ENCODE measurements at places on chromosomes 7 and 10.

DNA sequence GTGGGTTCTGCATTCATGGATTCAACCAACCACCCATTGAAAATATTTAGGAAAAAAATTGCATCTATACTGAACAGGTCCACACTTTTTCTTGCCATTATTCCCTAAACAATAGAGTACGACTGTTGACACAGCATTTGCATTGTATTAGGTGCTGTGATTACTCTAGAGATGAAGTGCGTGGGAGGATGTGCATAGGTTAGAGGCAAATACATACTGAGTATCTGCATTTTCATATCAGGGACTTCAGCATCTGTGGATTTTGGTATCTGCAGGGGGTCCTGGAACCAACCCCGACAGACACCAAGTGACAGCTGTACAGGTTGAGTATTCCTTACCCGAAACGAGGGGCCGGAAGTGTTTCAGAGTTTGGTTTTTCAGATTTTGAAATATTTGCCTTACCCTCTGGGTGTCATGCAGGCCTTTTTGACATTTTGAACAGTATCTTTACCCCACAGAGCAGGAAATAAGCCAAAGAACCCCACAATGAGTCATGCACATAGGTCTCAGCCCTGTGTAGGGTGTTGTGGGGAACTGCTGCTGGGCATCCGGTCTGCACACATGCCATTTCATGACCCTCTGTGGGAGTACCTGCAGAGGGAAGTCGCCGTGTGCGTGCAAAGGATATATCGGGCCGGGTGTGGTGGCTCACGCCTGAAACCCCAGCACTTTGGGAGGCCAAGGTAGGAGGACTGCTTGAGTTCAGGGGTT lies 14.5 kb downstream of the NUDT5 start:
- no peak for DNase-seq

DNA sequence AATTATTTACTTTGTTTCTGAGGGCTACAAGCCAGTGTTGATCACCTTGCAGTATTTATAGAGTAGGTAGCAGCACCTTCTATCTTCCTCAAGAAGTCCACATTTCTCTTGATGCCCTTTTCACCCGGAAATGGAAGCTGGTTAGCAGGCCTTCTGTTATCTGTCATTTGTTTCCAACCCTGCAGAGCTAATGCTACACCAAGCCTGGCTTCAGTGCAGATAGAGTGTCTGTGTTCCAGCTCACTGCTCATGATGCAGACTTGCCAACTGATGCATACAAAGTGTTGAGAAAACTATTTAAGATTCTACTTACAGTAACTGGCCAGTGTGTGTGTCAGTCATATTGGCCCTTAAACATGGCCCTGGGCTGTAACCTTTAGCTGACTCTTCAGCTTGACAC lies 301.0 kb downstream of the LHFPL3 start:
- no peak for DNase-seq

DNA sequence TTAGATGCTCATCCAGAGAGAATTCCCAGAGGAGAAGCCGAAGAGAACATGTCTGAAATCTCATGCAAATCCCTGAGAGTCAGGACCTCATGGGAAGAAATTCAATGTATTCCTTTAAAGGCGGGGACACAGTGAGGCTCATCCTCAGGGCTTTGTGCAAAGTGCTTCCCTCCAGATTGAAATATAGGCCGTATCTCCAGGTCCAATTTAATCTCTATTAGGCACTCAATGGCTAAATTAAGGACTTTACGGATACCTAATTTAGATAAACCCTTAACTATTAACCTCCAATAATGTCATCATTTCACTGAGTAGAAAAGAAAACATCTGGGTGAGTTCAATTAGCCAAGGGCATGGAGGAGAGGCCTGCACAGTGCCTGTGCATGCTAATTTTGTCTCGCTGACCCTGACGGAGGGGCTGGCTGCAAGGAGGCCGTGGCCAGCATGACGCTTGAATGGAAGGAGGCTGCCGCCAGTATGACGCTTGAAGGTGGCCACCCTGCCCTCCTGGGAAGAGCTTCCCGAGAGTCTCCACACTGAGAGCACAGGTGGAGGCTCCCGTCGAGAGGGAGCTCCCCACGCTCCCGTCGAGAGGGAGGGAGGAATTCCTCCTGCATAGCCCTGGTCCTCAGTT lies 287.6 kb downstream of the ADARB2 start:
- no peak for DNase-seq

DNA sequence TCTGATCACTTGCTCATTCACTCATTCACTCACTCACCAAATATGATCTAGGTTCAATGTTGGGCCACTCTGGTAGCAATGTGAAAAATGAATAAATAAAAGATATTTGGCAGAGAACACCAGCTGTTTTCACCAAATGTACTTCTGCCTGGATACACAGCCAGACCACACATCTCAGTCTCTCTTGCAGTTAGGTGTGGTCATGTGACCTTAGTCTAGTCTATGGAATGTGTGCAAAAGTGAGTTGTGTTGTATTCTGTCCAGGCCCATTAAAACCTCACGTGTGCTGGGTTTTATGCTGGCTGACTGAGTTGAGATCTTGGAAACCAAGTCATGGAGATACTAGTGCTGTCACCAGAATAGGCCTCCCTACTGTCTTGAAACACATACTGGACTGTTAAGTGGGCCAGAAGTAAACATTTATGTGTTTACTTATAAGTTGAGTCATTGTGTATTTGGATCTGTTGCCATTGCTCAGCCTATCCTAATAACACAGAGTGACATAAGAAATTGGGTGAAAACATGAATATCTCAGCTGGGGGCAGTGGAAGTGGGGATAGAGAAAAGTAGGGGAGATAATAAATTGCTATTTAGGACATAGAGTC lies 145.5 kb downstream of the PTEN start:
- no peak for DNase-seq

GRCh38 chr10:62651341-62651740 lies 153.2 kb upstream of the ADO start:
- DNase-seq: no peak

DNA sequence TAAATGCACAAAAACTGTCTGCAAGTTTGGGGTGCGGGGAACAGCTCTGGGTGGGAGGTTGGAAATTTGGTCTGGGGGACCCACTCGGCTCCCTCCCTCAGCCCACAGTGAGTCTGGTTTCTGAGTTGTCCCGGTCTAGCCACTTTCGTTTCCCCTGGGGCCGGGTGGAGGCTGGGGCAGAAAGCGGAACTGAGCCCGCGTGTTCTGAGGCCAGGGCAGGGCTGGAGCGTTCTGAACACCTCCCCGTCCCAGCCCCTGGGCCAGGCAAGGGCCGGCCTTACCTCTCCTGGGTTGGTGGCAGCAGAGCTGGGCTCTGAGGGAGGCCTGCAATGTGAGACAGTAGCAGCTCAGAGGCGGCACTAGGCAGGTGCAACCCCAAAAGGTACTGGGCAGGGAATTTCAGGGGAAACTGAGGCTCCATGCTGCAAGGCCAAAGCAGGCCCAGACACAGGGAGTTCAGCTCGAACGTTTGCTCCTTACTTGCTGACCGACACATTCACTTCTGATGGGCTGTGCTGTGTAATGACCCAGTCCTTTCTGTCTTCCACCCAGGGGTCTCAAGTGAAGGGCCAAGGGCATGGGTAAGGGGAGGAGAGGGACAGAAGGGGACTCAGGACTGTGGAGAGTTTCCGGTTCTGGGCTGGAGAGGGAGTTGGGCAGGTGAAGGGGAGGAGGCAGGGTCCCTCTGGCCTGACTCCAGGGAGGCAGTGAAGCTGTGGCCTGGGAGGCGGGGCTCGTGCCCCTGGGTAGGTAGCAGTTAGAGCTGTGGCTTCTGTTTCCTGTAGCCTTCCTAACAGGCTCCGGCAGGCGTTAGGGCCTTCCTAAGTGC lies 3.0 kb downstream of the IRF5 start:
- DNase-seq: no peak

GRCh38 chr7:12322903-12323300 lies 80.8 kb downstream of the VWDE start:
- no peak for DNase-seq

GRCh38 chr7:119782286-119782685 lies 490.7 kb upstream of the KCND2 start:
- DNase-seq: no peak

DNA sequence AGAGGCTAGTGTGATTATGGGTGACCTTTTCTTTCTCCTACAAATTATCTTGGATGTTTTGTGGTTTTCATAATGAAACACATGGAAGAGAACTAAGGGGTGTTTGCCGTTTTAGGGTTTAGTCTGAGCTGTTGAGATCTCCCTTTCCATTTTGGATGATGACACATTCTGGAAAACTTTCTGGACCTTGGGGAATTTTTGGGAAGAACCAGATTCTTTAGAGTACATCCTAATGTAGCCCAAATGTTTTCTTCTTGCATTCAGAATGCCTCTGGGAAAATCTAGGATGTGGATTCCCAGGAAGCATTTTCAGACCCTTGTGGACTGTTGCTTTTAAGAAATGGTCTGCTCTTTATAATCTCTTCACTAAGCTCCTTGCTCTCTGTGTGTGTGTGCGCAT lies 165.7 kb downstream of the SORCS3 start:
- DNase-seq: no peak

- DNase-seq: no peak
Observed at GRCh38 chr7:105480931-105481330, 41.1 kb downstream of the PUS7 start.

DNA sequence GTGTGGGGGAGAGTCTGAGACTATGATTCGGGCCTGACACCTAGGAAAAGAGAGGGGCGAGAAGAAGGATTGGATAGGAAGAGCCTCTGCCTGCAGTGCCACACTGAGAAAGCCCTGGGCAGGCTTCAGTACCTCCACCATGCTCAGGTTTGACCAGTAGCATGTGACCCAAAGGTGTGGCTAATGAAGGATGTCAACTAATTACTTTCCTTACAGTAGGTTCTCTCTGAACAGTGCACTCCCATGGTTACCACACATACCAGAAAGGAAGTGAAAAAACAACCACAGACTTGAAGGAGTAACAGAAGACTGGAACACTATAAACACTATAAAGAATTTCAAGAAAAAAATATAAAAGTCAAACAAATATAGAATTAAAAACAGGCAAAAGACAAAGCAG lies 46.2 kb downstream of the SEM1 start:
- no peak for DNase-seq

GRCh38 chr7:64849250-64849923 lies 53.7 kb upstream of the ZNF273 start:
- no peak for DNase-seq

DNA sequence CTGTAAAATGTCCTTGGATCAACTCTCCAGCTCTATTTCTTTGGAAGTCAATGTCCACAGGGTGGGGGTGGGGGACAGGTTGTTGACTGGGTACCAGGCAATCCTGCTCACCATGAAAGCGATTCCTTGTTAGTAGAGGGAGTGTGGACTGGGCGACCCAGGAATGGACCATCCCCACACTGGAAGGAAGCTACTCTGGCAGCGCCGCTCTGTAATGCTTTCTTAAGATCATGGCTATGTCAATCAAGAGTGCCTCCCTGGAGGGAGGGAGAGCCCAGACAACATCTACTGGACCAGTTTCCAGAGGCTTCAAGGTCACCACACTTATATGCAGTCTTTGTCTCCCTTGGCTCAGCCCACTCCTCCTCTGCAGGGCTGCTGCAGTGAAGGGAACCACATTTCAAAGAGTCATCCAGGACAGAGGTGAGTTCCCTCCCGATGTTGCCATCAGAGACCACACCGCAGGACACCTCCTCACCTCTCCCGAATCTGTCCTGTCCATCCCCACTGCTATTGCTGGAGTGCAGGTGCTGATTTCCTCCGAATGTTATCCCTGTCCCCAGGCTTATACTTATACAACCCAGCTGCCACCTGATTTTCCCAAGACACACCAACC lies 6.9 kb downstream of the GIMAP5 start:
- DNase-seq: no peak

GRCh38 chr7:652881-653280 lies 73.6 kb upstream of the DNAAF5 start:
- no peak for DNase-seq

- DNase-seq: no peak
Observed at GRCh38 chr10:32995751-32996150, 37.7 kb upstream of the ITGB1 start.

DNA sequence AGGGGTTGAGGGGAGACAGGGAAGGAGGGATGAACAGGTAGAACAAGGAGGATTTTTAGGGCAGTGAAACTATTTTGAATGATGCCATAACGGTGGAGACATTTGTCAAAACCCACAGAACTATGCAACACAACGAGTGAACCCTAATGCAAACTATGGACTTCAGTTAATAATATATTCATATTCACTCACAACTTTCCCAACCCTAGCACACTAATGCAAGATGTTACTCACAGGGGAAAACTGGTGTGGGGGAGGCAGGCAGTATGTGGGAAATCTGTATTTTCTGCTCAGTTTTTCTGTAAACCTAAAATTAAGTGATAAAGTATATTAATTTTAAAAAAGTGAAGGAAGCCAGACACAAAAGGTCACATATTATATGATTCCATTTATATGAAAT lies 17.3 kb downstream of the GNA12 start:
- DNase-seq: no peak

- DNase-seq: peak; percentile 47
Observed at GRCh38 chr7:129066290-129067131, 11.6 kb upstream of the TNPO3 start.

- no peak for DNase-seq
Observed at GRCh38 chr7:84697506-84697905, 489.4 kb downstream of the SEMA3D start.

DNA sequence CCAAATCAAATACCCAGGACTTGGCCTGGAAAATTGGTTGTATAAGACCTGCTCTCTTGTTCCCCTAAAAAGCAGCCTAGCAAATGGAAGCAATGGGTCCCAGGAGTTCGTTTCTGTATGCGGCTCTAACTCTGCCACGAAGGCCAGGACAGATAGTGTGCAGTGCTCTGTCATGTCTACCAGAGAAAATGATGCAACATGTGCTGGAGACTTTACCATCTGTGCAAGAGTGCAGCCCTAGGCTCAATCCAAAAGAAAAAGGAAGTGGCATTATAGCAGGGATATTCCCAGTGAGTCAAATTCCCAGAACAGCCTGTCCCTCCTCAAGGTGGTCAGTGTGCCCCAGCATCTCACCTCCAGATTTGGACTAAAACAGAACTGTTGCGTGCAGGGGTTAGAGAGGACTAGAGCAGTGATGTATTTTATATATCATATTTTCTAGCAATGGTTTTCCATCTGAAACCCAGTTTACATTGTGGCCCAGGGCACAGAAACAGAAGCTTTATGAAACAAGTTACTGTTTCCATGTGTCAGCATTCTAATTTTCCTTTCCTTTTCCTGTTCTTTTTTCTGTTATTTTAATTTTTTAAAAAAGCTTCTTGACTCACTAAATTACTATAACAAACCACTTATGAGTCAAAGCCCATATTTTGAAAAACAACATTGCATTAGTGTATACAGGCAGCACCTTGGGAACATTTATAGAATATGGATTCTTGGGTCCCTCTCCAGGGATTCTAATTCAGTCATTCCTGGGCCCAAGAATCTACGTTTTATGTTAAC lies 311.2 kb downstream of the RNLS start:
- DNase-seq: no peak

DNA sequence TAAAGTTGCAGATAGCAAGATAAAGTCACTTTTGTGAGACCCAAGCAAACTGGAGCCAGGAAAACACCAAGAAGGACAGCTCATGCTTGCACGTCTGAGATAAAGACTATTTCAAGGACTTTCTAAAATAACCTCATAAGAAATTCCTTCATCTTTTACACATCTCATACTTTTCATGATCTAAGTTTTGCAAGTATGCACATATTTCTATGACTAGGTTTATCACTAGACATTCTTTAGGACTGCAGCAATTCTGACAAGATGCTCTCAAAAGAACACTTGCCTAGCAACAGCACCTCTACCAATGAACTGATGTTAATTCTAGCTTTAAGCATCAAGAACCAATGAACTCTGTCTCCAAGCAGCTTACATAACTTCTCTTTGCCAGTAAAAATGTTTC lies 457.6 kb downstream of the SEMA3D start:
- DNase-seq: no peak

All from HFF-Myc (cell line).